ENCODE measurements at places on chromosomes 7 and 10.

- no peak for DNase-seq
Observed at GRCh38 chr7:44067064-44067951, 1.9 kb upstream of the PGAM2 start.

DNA sequence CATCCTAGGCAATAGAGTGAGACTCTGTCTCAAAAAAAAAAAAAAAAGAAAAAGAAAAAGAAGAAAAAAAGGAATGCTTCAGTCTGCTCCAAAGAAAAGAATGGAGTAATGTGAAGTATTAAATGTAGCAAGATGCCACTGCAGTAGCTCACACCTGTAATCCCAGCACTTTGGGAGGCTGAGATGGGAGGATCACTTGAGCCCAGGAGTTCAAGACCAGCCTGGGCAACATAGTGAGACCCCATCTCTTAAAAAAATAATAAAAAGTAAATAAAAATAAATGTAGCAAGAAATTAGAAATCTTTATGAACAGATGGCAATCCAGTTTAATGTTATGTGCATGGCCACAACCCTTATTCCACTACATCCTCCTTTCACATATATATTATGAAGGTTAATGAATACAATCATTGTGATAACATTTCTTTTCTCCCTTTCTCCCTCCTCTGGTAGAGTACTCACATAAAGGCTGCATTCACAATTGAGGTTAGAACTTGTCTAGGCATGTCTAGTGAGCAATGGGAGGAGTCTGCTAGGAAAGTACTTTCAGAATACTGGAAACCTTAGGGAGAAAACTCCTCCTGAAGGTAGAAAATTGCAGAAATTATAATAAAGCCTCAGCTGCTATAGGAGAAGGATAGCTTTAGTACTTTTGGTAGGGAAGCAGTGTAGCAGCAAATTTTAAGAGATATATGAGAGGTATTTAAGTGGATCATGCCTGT is 20.4 kb downstream of the KLLN start:
- DNase-seq = peak; percentile 59

- DNase-seq = no peak
Observed at GRCh38 chr10:43220657-43221418, 46.0 kb downstream of the RASGEF1A start.

DNA sequence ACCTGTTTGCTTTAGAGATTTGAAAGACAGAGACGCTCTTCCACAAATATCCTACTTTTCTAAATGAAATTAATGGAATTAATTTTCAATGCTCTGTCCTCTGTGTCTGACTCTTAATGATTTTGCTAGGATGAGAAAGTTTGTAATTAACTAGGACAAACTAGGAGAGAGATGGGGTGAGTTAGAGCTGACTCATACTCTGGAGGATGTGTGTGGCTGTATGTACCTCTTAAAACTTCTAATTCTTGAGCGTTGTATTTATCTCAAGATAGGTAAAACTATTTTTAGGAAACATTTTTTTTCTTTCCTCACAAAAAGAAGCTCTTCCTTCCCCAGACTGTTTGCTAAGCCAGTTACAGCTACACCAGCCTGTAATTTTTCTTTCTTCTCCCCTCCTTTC is 178.8 kb upstream of the ANKRD30A start:
- DNase-seq = no peak

GRCh38 chr10:44567471-44567870 is 182.6 kb upstream of the CXCL12 start:
- peak; percentile 63 for DNase-seq

GRCh38 chr10:22874189-22874854 is 53.5 kb upstream of the ARMC3 start:
- no peak for DNase-seq

DNA sequence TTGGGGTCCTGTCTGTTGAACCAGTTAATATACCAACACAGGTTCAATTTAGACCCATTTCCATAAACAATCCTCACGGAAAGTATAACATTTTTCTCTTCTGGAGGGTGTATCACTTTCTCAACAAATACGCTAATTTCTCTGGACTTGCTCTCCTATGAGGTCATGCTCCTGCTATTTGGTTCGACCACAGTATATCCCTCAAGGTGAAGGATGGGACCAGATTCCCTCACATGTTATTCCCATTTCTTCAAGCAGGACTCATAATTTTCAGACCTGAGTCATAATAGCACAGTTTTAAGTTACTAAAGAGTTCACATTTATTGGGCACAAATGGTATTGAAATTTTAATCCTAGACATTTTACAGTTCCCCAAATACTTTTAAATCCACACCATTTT is 57.2 kb downstream of the ADAM12 start:
- DNase-seq = peak; percentile 70

DNA sequence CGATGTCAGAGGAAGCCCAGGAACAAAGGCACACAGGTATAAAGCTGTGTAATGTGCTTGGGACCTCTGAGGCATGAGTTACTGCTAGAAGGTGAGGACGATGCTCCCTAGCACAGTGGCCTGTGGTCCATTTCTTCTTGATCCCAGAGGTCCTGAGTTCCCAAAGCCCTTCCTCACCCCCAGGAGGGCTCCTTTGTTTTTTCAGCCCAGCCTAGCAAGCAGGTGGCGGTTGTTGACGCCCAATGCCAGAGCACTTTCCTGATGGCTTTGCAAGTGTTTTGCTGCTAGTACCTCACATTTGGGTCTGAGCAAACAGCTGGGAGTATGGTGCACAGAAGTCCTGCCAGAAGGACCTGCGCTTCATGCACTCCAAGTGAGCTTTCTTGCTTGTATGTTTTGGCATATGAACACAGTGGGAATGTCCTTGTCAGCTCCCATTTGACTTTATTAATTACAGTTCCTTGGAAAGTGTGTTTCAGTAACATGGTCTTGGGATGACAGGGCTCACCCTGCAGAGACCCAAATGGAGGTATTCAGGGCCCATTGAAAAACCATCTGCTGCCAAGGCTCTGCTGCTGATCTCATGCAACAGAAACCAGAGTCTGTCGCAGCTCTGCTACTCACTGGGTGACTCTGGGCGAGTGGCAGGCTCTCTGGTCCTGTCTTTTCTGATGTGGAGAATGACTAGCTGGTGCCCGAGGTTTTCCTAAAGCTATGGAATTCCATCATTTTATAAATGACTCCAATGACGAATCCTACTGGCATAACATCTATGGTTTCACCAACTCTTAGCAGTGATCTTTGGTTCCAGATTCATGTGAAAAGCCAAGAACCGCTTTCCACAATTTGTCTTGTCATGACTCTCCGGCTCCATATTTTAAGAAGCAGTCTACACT is 134.9 kb downstream of the ARID5B start:
- DNase-seq = no peak

- no peak for DNase-seq
Observed at GRCh38 chr7:90766814-90767564, 170.9 kb downstream of the CDK14 start.

- no peak for DNase-seq
Observed at GRCh38 chr10:74500026-74500704, 326.2 kb upstream of the KAT6B start.

- no peak for DNase-seq
Observed at GRCh38 chr10:106341356-106341755, 823.1 kb downstream of the SORCS1 start.

DNA sequence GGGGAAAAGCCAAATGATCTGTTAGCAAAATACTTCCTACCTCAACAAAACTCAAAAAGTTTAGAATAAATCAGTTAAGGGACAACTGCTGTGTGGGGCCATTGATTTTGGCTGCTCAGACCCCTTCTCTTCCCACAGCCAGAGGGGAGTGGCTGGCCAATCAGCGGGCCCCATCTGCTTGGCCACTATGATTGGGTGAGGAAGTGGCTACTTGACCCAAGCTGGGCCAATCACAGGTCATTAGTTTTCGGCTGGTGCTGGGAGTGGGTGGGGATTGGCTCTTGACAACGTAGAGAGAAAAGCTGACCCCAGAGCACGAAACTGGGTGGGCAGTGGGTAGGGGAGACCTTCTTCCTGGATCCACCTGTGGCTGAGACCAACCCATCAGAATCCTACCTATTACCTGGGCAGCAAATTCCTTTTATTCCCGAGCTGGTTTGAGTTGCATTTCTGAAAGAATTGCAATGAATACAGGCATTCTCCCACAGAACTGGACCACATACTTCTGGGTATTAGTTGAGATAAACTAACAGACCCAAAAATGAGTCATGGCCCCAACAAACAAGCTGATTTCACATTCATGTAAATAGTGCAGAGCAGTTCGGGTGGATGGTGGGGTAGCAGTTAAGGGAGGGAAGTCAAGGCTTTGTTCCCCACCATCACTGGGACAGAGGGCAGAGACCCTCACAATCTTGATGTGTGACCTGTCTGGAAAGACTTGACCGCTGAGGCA is 35.6 kb upstream of the HMX3 start:
- no peak for DNase-seq

DNA sequence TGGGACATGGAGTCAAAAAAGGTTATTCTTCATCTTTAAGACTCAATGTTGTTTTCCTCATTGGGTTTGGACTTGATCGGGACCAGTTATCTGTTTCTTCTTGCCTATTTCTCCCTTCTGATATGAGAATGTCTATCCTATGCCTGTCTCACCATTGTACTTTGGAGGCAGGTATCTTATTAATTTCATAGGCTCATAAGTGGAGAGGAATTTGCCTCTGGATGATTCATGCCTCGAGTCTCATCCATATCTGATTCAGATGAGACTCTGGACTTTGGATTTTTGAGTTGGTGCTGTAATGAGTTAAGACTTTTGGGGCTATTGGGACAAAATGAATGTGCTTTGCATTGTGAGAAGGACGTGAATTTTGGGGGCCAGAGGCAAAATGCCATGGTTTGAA is 36.2 kb upstream of the CCDC7 start:
- DNase-seq = no peak

GRCh38 chr10:102400076-102400475 is 4.6 kb downstream of the NFKB2 start:
- no peak for DNase-seq

GRCh38 chr7:25167262-25167843 is 42.3 kb upstream of the CYCS start:
- DNase-seq = no peak

Measured in fibroblast of skin of right quadriceps (primary cell).